ENCODE measurements at places on chromosomes 16 and 17.

- no peak for DNase-seq
Observed at GRCh38 chr16:8878523-8878911, 3.6 kb upstream of the LITAFD start.

- no peak for DNase-seq
Observed at GRCh38 chr17:73064084-73064938, 28.2 kb downstream of the SLC39A11 start.

DNA sequence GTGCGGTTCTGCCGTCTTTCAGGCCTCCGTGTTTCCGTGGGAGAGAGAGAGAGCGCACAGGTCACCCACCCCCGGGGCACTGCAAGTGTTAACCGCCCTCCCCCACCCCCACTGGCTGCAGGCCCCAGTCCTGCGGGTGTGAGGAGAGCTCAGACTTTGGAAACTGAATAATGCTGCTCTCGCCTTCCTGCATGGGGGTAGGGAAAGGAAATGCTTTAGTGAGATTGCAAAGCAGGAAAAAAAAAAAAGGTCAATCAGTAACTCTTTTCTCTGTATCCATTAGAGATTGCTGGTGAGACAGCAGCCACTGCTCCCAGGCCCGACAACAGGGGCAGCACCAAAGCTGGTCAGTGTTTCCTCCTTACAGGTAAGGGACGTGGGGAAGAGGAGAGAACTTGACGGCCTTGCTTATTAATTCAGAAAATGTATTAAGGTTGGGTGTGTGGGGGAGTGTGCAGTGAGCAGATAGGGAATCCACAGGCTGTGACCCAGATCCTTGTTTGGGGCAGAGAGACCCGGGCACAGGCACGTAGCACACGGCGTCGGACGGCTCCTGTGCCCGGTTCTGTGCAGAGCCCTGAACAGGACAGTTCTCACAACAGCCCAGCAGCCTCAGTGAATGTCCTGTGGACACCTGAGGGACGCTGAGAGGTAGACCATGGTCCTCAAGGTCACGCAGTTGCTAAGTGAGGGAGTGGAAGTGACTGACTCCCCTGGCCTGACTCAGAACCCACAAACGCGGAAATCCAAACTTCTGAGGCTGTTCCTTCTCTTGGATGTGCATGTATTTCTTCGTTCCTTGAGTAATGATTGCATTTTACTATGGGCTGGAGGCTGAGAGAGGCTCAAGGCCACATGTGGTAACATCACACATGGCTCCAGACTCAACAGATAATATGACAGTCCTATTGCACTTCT lies 156.5 kb downstream of the FOXL1 start:
- DNase-seq, result no peak

DNA sequence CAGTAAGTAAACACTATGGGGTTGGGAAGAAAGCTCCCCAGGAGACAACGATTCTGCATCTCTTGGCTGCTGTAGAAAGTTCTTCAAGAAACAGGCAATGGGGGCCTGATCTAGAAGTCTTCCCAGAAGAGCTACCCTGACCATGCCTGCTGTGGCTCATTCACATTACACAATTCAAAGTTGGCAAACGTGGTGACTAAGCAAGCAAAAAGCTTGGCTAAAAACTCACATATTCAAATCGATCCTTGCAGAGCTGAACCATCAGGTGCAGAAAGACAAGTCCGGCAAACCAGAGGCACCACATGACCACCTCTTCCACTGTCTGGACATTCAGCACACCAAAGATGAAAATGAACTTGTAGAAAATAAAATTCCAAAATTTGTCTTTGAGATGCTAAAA lies 16.1 kb downstream of the AMFR start:
- DNase-seq, result no peak

- DNase-seq, result no peak
Observed at GRCh38 chr17:2406903-2407790, 6.3 kb upstream of the MNT start.

- DNase-seq, result no peak
Observed at GRCh38 chr17:11705111-11705510, 106.8 kb downstream of the DNAH9 start.

- DNase-seq, result no peak
Observed at GRCh38 chr16:88635671-88636319, 2.6 kb upstream of the IL17C start.
